ENCODE measurements at places on chromosomes 6 and 20.

DNA sequence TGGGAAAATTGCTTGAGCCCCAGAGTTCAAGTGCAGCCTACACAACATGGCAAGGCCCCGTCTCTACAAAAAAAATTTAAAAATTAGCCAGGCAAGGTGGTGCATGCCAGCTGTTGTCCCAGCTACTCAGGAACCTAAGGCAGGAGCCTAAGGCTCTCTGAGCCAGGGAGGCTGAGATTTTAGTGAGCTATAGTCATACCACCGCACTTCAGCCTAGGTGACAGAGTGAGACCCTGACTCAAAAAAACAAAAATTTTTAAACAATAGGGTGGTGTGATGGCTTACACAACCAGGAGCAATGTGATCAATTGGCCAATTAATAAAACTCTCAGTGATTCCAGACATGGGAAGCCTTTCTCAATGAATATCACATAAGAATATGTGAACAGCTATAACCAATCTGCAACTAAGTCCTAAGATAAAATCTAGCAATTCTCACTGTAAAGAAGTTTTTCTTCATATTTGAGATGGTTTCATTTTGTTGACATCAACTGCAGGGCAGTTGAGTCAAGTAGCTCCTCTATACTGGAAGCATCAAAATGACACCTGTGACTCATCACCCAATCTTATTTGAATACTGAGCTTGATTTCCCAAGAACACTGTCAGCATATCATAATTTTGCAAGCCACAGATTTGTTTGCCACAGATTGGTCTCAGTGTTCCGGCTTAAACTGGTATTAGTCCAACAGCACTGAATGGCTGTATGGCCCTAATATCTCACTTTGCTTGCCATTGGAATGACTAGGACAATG lies 169.0 kb upstream of the GJE1 start:
- no peak for DNase-seq

DNA sequence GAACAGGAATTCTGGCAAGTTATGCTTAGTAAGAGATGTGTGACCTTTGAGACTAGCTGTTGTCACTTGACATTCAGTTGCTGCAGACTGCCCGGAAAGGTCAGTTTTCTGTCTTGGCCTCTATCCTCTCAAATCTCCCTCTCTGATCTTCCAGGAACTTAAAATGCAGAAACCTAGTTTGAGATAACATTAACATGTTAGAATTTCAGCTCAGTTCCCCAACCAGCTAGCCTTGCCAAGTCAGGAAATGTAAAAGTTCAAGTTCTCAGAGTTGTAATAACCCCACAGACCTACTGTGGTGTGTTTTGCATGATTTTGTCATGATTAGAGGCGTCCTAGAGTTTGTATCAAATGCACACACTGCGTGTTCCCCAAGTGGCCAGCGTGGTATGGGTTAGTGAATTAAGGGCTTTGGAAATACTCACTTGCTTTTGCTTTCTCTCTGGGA lies 46.6 kb downstream of the DUSP22 start:
- DNase-seq = no peak

- DNase-seq = no peak
Observed at GRCh38 chr20:59932616-59933295, 681 bp downstream of the SYCP2 start.

- no peak for DNase-seq
Observed at GRCh38 chr6:129489215-129489765, 220.7 kb downstream of the ARHGAP18 start.

- no peak for DNase-seq
Observed at GRCh38 chr6:117317261-117317660, 51.9 kb downstream of the VGLL2 start.

Measured in endothelial cell (in vitro differentiated cells).